Stimulated activated CD4-positive, alpha-beta T cell treated with anti-CD3 and anti-CD28 coated beads, Interleukin-2, amount 100 ng/mL, for 24 hours (primary cell): ENCODE measurements at places on chromosomes 12 and 14.
A peak's percentile ranks its signal among the peaks of the same experiment; 100 is the strongest.

GRCh38 chr12:2857576-2857975 lies 737 bp upstream of the TEX52 start:
- no peak for DNase-seq

DNA sequence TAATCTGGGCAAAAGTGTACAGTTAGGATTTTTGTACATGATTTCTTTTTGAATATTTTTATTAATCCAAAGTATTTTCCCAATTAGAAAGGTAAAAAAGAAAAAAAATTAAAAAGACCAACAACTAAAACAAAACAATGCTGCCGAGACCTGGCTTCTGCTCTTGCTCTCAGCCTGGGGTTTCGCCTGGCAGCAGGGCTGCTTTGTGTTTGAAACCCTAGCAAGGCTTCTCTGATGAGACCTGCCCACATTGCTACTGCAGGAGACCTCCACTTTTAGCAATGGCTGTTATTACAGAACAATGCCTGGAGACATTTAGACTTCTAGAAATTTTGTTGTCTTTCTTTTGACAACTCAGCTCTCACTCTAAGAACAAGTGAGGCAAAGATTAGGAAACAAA lies 1153.0 kb upstream of the TMEM132C start:
- no peak for DNase-seq

DNA sequence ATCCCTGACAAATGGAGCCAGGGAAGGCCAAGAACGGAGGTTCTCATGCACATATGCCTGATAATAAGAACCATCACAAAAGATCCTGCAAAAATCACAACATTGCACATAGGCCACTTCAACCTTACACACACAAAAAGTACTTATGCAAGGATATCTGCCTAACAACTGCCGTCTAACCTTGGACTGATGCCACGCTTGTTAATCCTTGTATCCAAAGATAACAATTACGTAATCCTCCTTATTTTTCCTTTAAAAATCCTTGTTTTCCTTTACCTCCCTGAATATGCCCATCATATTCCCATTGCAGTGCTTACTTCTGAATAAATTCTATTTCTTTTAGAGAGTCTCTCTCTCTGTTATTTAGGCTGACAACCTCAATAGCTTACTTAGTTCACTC lies 59.5 kb downstream of the TMEM116 start:
- DNase-seq: no peak

- no peak for DNase-seq
Observed at GRCh38 chr12:100827901-100828520, 33.4 kb downstream of the ANO4 start.

DNA sequence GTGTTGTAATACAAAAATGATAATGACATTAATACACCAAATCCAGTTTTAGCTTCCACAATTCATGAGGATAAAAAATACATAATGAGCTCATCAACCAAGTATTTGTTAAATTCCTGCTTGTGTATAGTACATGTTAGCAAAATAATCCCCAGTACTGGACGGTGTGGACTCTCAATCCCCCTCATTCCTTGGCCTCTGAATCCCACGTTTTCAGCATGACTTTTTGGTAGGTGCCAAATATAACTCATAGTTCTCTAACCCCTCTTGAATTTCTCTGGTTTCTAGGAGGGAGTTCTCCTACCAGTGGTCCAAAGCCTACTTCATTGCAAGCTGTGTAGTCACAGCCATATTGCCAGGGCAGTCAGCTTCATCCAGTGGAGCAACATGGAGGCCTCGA lies 41.4 kb upstream of the EPS8 start:
- no peak for DNase-seq

DNA sequence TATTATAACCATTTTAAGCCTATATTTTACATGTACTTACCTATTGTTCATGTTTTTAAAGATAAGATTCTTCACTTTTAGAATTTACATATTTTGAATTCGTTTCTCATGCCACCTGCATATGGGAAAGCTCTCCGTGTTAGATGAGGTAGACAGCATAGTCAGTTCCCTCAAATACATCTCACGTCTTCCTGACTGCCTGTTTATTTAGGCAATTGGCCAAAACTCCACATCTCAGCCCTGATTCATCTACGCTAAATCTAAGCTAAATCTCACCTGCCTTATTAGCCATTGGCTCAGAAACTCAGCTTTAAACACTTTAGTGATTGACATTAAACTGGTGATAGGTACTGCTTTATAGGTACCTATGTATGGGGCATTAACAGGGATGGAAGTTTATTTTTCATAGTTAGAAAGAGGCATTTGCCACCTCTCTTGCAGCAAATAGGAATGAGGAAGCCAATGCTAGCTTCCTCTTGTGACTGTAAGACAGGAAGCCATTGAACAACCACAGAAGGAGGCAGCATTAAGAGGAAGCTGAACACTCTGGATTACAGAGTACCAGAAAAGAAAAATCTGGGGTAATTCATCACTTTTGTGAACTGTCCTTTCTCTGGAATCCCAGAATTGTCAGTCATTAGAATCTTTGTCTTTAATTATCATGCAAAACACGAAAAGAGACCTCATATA lies 111.9 kb downstream of the LRFN5 start:
- no peak for DNase-seq

DNA sequence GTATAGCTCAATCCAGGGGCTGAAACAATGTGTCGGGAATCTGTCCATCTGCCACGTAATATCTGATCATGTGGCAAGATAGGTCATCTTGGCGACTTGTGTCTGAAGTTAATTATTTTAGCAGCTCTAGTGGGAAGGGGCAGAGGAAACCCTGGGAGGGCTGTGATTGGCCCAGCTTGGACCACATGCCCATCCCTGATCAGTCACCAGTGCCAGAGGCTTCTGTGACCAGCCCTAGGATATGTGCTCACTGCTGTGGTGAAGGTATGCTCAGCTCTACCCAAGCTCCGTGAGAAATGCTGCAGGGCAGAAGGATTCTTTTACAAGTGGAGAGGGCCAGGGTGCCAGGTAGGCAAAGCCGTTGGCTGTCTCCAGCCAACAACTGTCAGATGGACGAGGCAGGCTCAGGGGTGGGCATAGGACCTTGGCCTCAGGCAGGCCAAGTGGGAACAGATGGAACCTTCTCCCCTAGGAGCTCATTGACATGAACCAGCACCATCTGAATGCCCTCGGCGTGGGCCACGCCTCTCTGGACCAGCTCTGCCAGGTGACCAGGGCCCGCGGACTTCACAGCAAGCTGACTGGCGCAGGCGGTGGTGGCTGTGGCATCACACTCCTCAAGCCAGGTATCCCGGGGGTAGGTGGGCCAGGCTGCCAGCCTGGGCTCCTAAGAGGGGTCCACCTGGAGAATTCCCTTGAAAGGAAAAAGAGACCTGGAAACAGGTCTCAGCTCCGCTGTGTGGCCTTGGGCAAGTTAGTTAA lies 21.1 kb downstream of the MVK start:
- DNase-seq: no peak

- DNase-seq: no peak
Observed at GRCh38 chr12:89316705-89317139, 35.6 kb downstream of the DUSP6 start.

- DNase-seq: no peak
Observed at GRCh38 chr12:66071549-66071948, 59.0 kb downstream of the LLPH start.

GRCh38 chr14:71466946-71467345 lies 465.3 kb upstream of the RGS6 start:
- DNase-seq: no peak

DNA sequence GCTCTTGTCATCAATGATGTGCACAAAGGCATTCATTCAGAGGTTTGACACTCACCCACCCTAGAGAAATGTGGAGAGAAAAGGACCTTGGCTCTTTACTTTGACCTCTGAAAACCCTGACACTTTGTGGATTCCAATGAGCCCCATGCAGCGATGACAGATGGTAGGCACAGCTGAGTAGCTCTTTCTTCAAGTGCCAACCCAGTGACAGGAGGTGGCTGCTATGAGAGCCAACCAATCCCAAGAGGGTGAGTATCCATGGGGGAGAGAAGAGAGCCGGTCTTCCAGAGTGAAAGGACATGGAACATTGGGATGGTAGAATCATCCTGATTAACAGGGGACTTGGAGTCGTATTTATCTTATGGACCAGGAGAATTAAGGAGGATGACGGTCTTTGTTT lies 17.8 kb downstream of the SLC8A3 start:
- no peak for DNase-seq

GRCh38 chr14:95183532-95184412 lies 26.4 kb upstream of the DICER1 start:
- no peak for DNase-seq

DNA sequence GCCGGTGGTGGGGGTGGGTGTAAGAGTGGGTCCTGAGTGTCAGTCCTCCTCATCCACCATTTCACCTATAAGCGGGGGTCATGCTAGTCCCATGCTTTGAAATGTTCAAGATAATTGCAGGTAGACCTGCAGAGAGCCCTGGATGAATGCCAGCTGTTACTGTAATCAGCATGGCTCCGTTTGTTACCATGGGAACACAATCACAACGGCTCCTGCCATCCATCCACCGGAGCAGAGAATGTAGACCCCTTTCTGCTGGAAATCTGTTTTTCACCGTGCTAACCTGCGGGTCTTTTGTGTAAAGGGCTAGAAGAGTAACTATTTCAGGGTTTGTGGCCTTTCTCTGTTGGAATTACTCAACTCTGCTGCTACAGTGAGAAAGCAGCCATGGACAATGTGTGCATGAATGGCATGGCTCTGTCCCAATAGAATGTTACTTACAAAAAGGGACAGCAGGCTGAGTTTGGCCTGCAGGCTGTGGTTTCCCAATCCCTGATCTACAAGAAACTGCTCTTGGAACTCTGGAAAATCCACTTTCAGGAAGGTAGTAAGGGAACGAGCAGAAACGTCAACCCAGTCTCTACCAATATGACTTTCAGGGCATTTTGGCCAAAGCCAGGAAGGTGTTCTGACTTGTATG lies 36.1 kb downstream of the KCTD10 start:
- no peak for DNase-seq

DNA sequence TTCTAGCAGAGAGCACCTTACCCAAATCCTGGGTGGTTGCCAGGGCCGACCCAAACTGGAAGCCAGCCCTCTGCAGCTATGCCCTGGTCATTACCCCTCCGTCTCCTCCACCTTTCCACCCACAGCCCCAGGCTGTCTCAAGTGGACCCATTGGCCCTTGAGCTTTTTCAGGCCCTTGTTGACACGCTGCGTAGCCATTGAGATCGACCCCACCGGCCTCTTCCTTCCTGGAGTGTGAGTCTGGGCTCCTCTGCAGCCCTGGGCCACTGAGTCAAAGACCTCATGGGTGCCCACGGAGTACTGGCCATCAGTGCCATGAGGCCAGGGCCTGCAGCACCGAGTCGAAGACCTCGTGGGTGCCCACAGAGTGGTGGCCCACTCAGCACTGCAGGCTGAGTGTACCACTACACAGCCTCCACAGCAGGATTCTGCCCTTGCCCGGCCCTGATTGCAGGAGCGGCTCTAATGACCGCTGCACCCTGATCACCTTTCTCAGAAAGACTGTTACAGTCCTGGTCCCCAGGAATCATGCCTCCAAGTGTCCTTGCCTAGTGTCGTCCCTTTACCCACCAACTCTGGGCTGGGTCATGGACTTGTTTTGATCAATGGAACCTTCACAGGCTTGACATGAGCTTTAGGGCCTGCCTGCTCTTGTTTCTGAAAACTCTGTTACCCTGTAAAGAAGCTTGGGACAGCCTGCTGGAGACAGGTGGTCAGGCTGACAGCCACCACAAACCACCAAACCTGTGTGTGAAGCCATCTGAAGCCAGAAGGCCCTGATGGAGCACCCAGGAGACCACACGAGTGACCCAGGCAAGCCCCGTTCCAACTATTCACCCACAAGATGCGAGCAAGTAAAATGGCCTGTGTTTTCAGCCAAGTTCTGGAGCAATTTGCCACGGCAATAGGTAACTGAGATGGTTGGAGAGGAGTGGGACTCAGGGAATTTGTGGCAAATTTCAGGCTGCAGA lies 39.6 kb upstream of the TRAF3 start:
- DNase-seq: no peak

- DNase-seq: peak; percentile 60
Observed at GRCh38 chr14:106442857-106443256, 916.5 kb downstream of the TMEM121 start.

GRCh38 chr14:30849354-30849753 lies 25.0 kb upstream of the COCH start:
- DNase-seq: no peak

DNA sequence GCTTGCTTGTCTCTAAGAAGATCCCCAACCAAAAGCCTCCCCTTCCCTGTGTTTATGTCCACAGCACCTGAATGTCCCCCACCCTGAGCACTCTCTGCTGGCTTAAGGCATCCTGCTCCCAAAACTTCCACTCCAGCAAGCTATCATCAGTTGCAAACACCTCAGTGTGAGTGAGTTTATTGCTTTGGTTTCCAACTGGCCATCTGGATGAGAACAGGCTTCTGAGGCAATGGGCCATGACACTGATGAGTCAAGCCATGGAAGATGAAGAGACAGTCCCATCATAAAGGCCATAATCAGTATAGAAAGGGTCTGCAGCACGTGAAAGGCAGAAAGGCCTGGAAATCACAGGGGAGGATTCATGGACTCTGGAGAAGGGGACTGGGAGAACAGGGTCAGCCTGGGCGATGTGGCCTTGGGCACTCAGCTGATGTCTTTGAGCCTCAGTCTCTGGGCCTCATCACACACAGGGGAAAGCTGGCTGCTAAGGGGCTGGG lies 12.8 kb downstream of the CMKLR1 start:
- DNase-seq: no peak

- DNase-seq: no peak
Observed at GRCh38 chr14:61099216-61099835, 118.3 kb downstream of the SLC38A6 start.

DNA sequence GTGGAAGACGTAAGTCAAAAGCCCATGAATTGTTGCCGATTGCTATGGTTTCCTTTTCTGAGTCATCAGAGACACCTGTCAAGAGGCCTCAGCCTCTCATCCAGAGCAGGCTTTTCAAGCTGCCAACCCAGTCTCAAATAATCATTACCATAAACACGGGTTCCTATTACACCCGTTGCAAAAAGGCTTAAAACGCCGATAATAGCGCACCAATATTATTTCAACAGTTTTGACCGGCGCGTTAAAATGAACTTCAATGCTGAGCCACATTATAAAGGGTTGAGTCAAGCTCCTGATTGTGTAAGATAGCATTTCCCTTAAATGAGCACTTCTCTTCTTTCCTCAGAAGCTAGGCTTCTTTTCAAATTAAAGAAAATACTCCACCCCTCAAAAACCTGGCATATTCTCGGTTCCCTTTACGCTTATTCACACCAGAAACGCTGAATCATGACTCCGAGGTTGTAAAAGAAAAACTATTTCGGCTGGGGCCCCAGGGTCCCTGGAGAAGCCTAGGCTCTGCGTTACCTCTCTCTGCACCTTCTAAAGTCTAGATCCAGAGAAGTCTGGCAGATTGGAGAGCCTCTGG lies 1.4 kb downstream of the TMTC1 start:
- DNase-seq: no peak

DNA sequence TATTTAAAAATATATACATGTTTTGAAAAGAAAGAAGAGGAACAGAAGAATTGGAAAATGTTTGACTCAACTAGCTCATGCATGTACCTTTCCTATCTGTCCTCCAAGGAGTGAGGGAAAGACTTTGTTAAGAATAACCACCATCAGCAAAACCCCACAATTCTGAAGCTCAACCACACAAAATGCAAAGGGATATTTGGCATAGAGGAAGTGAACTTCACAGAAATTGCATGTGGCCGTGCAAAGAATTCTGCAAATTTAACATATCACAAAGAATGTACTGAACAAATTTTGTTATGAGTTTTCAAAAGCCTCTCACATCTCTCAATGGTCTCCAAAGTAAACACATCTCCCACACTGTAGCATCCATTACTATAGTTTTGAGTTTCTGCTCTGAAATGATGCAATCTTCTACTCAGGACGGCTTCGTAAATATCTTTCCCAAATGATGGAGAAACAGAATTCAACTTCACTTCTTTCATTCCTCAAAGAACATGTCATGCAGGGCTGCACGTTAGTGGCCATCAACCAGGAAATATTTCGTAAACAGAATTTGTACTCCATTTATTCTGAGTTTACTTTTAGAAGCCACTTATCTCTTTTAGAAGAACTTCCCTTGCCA lies 17.6 kb downstream of the DUSP6 start:
- no peak for DNase-seq
